ENCODE measurements at places on chromosomes 2 and 18.

DNA sequence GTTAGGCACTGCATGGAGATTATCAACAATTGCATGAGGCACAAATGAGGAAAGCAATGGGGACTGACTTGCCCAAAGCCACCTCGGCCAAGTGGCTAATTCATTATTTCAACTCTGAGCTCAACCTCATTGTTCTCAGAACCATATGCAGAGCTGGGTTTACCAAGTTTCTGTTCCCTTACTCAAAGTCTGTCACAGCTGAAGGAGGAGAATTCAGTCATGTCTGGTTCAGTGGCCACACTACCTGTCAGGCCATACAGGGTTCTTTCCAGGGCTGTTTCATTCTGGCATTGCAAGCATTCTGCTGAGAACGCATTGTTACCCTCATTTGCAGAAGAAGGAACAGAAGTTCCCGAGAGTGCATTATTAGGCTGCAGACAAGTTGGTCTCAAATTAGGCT lies 181.7 kb downstream of the MYT1L start:
- DNase-seq: no peak

- no peak for DNase-seq
Observed at GRCh38 chr2:3344897-3345296, 32.7 kb downstream of the EIPR1 start.

GRCh38 chr2:150357770-150358467 lies 129.5 kb downstream of the RND3 start:
- DNase-seq: no peak

DNA sequence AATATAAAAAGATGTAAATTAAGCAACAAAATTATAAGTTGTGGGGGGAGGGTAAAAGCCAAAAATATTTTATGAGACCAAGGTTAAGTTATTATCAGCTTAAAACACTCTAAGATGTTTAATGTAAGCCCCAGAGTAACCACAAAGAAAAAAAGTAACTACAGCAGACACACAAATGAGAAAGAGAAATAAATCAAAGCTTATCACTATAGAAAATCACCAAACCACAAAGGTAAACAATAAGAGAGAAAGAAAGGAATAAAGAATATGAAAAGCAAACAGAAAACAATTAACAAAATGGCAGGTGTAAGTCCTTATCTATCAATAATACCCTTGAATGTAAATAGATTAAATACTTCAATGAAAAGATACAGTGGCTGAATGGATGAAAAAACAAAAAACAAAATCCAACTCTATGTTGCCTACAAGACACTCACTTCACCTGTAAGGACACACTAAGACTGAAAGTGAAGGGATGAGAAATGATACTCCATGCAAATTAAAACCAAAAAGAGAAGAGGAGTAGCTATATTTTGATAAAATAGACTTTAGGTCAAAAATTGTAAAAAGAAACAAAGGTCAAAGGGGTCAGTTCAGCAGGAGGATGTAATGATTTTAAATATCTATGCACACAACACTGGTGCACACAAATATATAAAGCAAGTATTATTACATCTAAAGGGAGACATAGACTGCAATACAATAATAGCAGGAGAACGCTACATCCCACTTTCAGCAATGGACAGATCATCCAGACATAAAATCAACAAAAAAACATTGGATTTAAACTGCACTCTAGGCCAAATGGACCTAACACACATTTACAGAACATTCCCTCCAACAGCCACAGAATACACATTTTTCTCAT lies 80.7 kb downstream of the PTPN2 start:
- DNase-seq: no peak

DNA sequence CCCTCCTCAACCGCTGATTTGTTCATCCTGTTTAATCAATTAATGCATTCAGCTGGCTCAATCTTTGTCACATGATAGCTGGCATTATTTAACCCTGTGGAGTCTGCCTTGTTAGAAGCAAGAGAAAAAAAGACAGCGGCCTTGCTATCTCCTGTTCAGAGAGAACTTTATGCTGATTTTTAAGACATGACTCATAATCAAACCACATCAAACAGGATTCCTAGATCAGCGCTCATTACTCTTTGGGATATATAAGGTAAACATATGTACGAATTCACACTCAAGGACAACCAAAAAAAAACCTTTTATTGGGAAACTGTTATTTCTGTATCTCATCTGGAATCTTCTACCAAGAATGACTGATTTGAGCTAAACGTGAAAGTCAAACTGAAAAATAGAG lies 195.1 kb downstream of the C1D start:
- no peak for DNase-seq

DNA sequence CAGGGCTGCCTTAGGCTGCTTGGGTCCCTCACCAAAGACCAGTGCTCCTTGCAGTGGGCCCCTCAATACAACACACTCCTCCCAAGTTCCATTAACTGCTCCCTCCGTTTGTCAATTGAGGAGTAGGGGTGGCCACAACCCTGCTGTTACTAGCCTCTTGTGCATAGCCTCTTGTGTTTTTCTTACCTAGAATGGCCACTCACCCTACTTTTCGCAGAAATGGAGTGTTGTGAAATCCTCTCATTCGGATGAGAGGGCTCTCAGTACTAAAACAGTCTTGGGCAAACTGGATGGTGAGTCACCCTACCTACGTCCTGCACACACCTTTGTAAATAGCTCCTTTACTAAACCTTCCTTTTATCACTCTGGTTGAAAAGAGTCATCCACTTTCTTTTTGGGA lies 253.9 kb downstream of the OSR1 start:
- no peak for DNase-seq

DNA sequence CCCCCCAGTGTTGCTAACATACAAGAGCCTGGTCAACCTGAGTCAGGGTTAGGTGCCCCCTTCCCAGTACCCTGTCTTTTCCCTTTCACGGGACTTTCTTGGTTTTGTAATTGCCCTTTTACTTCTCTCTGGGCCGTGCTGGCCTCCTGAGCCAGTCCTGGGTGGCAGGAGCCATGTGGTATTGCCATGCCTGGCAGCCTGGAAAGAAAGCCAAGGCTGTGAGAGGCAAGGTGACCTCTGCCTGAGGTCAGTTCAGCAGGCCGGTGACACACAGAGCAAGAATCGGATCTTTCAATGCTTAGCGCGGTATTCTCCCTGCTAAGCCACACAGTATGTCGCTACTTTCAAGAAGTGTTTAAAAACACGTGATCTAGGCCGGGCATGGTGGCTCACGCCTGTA lies 52.3 kb downstream of the C18orf63 start:
- no peak for DNase-seq

DNA sequence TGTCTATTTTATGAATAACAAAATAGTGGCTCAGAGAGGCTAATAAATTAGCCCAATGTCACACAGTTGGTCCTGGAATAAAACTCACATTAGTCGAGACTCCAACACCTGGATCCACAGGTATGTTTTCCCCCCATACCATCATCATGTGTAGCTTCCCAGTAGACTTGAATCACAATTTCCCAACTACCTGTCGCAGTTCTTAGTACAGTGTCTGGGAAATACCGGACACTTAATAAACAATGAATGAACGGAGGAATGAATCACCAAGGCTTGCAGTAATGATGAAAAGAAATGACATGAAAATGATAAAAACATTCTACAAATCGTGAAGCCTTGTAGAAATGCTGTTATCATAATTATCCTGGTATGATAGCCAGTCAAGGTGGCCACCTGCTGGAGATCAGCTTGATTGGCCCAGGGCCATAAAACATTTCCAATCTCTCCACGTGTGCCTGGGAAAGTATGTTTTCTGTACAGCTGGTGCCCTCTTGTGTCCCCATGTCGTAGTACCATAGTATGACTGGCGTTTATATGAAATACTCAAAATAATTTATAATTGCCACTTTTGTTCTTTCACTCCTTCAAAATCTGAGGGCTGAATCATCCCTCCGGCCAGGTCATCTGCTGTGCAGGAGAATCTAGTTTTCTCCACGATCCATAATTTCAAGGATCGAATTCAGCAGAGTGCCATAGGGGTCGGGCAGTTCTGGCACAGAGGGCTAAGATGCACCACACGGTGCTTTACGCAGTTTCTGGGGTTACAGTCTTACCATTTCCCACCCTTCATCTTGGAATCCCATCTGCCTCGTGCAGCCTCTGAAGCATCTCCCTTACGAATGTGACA lies 95.4 kb downstream of the LAMA1 start:
- no peak for DNase-seq

DNA sequence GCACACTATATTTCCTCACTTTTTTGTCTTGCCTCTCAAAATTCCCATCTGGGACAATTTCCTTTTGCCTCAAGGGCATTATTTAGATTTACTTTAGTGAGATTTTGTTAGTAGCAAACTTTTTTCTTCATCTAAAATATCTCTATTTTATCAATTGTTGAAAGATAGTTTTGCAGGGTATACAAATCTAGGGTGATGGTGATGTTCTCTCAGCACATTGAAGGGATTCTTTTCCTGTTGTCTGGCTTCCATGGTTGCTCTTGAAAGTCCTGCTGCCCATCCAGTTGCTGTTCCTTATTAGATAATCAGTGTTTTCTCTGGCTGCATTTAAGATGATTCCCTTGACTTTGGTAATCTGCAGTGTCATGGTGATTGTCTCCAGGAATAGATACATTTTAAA lies 48.1 kb downstream of the NPAS2 start:
- no peak for DNase-seq

GRCh38 chr2:139478165-139478914 lies 698.1 kb upstream of the NXPH2 start:
- DNase-seq: no peak

GRCh38 chr2:65411056-65411795 lies 21.2 kb downstream of the SPRED2 start:
- DNase-seq: no peak

- no peak for DNase-seq
Observed at GRCh38 chr2:190947711-190948251, 66.2 kb downstream of the STAT1 start.

GRCh38 chr18:23833714-23834113 lies 144.5 kb downstream of the LAMA3 start:
- no peak for DNase-seq

DNA sequence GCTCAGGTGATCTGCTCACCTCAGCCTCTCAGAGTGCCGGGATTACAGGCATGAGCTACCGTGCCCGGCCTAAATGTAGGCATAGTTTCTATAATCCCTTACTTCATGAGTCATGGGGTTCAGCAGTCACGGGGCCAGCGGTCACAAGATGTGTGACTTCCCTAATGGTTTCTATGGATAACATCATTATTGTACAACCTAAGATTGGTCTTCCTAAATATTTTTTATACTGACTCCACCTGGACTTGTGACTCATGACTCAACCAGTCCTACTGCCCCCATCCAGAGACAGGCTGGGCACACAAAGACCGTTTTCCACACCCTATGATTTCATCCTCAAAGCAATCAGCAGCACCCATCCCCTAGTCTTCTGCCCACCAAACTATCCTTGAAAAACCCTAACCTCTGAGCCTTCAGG lies 15.9 kb downstream of the FAM210A start:
- DNase-seq: no peak

DNA sequence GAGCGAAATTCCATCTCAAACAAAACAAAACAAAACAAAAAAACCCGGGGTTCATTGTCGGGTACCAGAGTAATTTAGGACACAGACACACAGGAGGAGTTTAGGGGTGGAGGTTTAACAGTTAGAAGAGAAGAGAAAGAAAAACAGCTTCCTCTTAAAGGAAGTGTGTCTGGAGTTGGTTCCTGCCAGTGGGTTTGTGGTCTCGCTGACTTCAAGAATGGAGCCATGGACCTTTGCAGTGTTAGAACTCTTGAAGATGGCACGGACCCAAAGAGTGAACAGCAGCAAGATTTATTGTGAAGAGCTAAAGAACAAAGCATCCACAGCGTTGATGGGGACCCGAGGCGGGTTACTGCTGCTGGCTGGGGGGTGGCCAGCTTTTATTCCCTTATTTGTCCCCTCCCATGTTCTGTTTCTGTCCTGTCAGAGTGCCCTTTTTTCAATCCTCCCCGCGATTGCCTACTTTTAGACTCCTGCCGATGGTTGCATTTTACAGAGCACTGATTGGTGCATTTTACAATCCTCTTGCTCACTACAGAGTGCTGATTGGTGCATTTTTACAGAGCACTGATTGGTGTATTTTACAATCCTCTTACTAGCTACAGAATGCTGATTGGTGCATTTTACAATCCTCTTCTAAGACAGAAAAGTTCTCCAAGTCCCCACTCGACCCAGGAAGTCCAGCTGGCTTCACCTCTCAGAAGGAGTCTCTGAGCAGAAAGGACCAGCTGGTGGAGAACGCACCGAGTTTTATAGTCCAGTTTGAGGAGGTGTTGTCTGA lies 28.7 kb upstream of the ATP8B1 start:
- no peak for DNase-seq

DNA sequence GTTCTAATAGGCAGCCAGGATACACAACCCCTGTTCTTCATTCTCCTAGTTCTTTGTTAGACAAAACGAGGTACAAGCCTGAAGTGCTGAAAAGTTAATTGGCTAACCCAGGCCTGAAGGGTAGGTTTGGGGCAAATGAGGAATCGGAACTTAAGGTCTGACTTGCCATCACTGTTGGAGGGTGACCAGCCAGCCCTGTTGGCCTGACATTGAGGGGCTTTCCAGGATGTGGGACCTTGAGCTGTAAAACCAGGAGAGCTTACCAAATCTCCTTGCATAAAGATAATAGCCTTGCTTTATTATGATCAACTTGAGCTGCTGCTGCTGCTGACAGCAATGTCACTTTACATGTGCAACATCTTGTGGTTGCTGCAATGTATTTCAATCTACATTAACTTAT lies 256.0 kb downstream of the VAPA start:
- no peak for DNase-seq

DNA sequence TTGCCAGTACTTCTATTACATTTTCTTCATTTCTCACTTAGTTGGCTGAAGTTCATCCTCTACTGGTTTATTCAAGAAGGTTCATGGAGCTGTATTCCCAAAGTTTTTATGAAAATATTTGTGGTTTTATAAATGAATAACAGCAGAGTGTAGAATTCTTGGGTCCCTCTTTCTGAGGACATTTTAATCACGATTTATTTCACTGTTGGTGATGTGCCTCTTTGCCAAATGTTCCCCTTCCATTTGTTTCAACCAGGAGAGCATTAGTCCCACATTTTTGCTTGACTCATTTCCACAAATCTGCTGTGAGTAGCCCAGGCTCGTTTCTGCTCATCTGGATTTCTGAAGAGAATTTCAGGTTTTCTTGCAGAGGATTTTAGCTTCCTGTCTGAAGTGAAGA lies 20.8 kb downstream of the COPS7B start:
- no peak for DNase-seq

- DNase-seq: no peak
Observed at GRCh38 chr2:57180042-57180567, 866.5 kb upstream of the VRK2 start.

DNA sequence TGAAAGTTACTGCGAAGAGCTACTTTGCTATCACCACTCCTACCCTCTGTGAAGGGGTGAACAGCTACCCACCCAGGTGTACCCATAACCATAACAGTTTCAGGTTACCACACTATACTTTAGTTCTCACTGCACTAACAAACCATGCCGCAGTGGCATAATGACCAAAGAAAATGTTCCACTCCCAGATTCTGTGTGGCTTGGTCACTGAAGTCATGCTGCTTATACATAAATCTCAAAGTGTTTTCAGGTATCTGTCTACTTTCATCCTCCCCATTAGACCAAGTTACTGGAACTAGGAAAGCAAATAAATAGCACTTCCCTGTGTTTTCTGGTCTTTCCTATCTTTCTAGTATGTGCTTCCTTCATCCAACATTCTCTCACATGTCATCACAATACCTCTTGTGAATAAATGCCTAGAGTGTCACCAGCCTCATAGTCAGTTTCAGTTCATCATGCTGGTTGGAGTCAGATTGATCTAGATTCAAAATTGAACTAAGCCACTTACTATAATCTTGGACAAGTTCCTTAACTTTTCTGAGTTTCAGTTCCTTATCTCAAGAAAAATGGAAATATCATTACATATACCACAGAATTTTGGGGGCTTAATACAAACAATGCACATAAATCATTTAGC lies 293.6 kb downstream of the FSIP2 start:
- DNase-seq: no peak

- no peak for DNase-seq
Observed at GRCh38 chr2:137838255-137839092, 125.8 kb upstream of the HNMT start.

Measured in psoas muscle (tissue), 8 donors.